ENCODE measurements at places on chromosomes 1 and 21.

GRCh38 chr1:210516092-210516656 is 187.5 kb downstream of the HHAT start:
- peak; percentile 6 for DNase-seq

DNA sequence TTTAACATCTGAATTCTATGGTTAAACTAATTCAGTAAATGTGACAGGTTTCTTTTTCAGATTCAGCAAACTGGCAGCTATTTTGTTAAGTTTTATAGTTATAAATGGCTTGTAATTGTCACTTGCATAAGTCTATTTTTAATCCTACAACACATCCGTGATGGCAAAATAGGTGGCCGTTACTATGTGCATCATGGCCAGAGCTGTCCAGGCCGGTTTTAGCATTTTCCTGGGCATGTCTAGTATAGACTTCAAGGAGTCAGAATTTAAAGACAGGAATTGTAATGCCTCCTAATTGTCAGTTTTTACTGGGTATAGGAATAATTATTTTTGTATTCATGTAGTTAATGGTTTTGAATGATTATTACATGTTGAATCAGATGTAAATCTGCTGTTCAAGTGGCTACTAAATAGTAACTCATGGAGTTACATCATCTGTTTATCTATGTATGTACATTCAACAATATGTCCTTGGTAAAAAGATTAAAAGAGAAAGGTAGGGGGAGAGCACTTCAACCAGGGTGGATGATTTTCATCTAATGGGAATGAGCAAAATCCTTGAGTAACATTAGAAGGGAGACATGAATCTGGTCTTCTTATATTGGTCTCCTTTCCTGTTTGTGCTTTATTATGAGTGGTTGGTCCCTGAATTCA is 3.2 kb upstream of the B3GALT2 start:
- no peak for DNase-seq

- DNase-seq = no peak
Observed at GRCh38 chr1:68590473-68590872, 93.6 kb upstream of the DEPDC1 start.

DNA sequence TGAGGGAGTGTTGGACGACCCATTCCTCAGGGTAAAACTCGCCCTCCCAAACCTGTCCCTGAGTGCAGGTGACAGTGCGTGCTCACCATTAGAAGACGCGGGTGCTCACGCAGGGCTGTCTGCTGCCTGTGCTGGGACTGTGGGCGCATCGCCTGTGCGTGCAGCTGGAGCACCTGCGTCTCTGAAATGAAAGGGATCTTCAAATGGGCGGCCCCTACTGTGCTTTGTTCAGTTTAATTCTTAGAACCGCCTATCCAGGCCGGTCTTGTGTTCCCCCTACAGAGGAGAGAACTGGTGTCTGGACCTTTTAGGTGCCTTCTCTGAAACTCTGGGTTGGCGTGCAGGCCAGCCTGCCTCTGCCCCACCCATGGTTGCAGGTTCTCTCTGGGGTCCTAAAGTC is 125.8 kb downstream of the PCBP3 start:
- DNase-seq = no peak

- no peak for DNase-seq
Observed at GRCh38 chr1:85465786-85466134, 801 bp upstream of the DDAH1 start.

DNA sequence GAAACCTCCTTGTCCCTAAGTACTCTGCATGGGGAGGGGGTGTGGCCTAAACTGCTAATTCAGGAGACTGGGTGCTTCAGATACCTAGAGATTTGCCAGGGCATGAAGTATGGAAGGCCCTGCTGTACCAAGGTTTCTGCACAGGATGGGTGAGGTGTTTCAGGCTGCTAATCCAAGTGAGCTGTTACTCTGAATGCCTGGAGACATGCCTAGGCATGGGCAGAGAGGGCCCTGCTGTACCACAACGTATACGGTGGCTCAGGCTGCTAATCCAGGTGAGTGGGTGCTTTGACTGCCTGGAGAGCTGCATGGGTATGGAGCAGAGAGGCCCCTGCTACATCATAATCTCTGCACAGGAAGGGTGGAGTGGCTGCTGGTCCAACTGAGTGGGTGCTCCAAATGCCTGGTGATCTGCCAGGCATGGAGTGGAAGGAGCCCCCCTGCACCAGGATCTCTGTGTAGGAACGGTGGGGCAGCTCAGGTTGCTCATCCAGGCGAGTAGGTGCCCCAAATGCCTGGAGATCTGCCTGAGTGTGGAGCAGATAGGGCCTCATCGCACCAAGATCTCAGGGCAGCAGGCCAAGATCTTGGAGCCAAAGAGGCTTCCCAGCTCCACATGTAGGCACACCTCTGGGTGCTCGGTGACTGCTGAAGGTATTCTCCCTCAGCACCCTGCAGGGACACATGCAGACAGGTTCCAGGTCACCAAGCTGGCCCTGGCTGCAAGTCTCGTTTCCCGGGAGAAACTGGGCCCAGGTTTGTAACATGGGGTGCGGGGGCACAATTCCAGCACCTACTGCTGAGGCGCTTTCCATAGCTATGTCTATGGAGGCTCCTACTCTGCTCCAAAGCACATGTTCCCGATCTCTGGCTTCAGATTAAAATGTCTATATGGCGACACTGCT is 252.5 kb upstream of the PLXNA2 start:
- no peak for DNase-seq

DNA sequence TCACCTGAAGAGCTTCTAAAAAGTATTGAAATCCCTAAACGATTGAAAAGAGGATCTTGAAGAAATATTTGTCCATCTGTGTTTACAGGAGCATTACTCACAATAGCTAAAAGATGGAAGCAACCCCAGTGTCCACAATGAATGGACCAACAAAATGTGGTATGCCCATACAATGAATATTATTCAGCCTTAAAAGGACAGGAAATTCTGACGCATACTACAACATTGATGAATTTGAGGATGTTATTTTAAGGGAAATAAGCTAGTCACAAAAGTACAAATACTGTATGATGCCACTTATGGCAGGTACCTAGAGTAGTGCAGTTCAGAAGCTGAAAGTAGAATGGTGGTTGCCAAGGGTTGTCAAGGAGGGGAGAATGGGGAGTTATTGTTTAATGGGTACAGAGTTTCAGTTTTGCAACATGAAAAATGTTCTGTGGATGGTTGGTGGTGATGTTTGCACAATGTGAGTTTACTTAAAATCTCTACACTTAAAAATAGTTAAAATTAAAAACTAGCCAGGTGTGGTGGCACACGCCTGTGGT is 37.1 kb upstream of the GADD45A start:
- no peak for DNase-seq

DNA sequence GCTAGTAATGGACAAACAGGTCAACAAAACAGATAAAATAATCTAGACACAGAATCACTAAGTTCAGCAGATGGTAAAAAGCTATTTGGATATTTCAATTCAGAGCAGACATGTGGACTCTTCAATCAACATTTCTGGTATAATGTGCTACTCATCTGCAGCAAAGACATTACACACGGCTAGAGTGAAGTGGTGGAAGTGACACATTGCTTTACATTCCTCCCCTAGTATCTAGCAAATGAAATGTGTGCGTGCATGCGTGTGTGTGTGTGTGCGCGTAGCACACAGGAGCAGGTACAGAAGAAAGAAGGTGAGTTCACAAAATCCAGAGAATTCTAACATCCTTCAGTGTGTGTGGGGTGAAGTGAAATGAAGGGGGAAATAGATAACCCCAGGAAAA is 8.3 kb downstream of the AHCTF1 start:
- peak; percentile 12 for DNase-seq

- peak; percentile 22 for DNase-seq
Observed at GRCh38 chr1:23869051-23869450, 961 bp upstream of the FUCA1 start.

DNA sequence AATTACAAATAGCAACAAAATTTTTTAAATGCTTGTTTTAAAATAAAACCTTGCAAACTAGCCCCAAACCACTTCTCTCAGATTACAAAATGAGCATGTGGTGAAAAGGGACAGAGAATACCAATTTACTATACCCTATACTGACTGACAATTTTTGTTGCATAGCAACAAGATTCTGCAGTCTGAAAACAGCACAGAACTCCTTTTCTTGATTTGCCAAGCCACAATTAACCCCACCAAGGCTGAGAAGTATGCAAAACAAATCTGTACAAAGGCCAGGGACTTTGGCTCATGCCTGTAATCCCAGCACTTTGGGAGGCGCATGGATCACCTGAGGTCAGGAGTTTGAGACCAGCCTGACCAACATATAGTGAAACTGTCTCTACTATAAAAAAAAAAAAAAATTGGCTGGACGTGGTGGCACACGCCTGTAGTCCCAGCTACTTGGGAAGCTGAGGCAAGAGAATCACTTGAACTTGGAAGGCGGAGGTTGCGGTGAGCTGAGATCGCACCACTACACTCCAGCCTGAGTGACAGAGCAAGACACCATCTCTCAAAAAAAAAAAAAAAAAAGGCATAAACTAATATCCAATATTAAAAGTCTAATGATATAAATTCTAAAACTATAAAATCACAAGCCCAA is 21.8 kb downstream of the ENAH start:
- DNase-seq = no peak

DNA sequence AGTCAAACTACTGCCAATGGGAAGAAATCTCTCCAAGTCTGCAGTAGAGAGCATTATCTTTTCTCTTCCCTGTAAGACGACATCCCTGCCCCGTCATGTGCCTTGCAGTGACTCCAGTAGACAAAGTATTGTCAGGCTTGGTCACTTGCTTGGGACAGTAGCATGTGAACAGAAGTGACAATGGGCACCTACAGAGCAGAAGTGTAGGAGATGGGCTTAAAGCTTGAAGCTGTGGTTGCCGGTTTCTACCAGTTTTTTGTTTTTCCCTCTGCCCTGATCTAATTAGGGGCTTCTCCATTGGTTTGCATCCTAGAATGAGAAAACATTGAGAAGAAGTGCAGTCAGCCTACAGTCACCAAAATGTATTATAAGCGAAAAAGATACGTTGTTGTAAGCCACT is 12.7 kb downstream of the F3 start:
- DNase-seq = no peak

GRCh38 chr1:64581843-64582185 is 111.9 kb downstream of the CACHD1 start:
- no peak for DNase-seq

DNA sequence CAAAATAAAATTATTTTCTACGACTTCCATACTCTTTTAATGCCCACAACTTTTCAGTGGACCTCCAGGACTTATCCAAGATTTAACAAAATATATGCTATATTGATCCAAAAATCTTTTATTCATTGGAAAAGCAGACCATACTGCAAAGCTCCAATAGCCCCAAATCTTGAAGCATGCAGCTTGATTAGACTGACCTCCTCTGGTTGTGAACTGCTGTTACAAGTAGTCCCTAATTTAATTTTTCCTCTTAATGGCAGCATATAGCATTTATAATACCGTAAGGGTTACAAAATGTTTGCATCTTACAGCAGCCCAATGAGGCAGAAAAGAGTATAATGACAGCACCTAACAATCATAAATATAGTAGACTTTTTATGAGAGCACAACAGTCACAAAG is 49.8 kb downstream of the TPR start:
- DNase-seq = peak; percentile 24

- peak; percentile 16 for DNase-seq
Observed at GRCh38 chr1:34163792-34164731, 968 bp downstream of the CSMD2 start.

DNA sequence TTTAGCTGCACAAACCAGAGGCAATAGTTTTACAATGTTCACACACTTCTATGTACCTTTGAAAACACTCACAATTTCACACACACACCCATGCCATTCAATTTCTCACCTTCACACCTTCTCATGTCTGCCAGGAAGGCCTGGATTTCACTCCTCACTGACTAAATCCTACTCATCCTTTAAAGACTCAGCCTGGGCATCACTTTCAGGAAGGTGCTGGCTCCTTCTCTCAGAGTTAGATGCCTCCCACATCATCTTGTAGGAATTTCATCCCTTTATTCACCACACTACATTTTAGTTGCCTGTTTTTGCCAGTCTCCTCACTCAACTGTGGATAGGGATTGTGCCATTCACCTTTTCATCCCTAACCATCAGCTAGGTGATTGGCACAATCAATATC is 2.3 kb downstream of the IL20 start:
- no peak for DNase-seq

DNA sequence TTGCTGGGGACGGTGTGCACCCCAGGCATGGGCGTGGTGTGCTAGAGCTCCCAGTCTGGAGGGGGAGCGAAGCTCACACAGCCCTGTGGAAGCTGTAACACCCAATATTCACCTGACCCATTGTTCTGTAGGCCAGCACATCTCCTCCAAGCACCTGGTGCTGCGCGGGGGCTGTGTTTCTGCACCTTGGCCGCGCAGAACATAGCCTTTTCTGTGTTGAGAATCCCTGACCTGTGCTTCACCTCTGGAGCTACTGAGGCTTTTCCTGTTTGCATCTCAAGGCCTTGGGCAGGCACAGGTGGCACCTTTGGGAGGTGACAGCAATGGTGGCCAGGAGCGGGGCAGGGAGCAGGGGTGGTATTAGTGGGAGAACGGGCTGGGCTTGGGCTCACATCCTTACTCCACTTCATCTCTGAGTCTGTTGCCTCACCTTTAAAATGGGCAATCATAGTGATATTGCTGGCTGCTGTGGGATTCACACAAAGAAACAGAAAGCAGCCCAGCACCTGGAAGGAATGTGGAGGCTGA is 343.9 kb upstream of the AJAP1 start:
- DNase-seq = no peak

DNA sequence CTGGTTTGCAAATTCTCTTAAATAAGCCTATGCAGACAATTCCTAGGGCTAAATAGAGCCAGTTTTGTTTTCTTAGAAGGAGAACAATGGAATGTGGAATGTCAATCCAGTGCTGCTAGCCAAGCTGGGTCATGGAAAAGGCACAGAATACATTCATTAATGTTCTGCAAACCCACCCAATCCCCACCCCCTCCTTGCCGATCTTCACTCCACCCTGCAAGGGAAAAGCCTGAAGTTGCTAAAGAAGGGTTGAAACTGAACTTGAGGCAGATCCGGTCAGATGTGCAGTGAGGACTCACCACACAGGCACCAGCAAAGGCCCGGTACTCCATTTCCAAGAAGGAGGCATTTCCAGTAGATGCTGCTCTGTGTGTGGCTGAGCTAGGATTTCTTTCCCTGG is 179.6 kb downstream of the PLPP3 start:
- no peak for DNase-seq

- DNase-seq = no peak
Observed at GRCh38 chr1:1969953-1970716, 33.5 kb downstream of the CFAP74 start.

- no peak for DNase-seq
Observed at GRCh38 chr1:42748461-42749410, 8.7 kb upstream of the CLDN19 start.
